ENCODE measurements at places on chromosomes 7 and 10.

DNA sequence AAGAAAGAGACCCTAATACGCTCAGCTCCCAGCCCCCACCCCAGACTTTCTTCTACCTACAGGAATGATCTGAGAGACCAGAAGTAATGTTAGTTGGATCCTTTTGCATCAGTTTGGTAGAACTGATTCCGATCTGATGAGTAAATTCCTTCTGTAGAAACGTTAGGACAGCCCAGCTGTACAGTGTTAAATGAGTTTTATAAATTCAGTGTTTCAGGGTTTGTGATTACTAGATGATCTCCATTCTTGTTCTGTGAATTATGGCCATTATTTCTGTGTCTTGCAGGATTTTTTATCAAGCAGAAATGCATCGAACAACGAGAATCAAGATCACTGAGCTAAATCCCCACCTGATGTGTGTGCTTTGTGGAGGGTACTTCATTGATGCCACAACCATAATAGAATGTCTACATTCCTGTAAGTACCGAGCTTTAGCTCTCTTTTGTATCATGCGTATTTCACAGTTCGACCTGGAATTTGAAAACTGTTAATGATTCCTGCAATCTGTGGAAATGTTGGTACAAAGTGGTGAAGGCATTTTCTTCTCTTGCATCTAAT, 5.3 kb downstream of the BMI1 start:
- DNase-seq: no peak

GRCh38 chr7:43058271-43059066, 54.0 kb upstream of the HECW1 start:
- DNase-seq: no peak

GRCh38 chr10:110175406-110175805, 32.0 kb upstream of the MXI1 start:
- DNase-seq: no peak

DNA sequence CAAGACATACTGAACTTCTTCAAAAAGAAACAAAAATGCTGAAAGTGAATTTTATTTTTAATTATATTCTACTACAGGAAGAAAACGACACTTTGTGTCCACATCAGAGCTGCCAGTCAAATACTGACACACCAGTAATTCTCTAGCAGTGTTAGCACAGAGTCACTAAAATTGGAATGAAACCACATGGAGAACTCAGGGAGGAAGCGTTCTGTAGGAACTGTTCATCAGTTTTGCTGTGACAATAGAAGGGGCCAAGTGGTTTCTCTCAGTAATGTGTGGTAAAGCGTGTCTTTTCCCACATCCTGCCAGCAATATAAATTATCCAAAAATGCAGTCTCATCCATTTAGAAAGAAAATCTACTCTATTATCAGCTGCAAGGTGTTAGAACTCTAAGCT, 683.3 kb downstream of the GRM8 start:
- DNase-seq: no peak

- no peak for DNase-seq
Measured at GRCh38 chr7:142883571-142884285, 1.8 kb downstream of the TRPV6 start.

DNA sequence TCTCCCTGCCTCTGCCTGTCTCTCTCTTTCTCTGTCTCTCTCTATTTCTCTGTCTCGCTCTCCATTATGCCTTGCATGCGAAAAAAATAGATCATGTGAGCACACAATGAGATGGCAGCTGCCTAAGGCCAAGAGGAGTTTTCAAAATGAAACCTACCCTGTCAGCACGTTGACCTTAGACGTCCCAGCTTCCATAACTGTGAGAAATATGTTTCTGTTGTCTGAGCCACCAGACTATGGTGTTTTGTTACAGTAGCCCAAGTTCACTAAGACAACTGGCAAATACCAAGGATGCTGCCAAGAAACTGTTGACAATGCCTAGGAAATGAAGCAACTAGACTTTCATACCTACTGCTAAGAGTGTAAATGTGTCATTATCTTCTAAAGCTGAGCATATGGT, 70.6 kb upstream of the PLXDC2 start:
- DNase-seq: no peak

Measured in C1 segment of cervical spinal cord (tissue), 14 donors.